Neural crest cell (in vitro differentiated cells): ENCODE measurements at places on chromosomes 2 and 18. TPM values are rescaled to one million over a fixed set of nuclear protein-coding genes. Genes with fewer than 3 reads are reported as not detected.
A peak's percentile ranks its signal among the peaks of the same experiment; 100 is the strongest.

The MBP gene
- 1.6 and 2.0 TPM in 2 replicates for total RNA-seq

- peak; percentile 9 for DNase-seq
These were observed 25.1 kb upstream of the ME2 start for GRCh38 chr18:50853863-50854271.

DNA sequence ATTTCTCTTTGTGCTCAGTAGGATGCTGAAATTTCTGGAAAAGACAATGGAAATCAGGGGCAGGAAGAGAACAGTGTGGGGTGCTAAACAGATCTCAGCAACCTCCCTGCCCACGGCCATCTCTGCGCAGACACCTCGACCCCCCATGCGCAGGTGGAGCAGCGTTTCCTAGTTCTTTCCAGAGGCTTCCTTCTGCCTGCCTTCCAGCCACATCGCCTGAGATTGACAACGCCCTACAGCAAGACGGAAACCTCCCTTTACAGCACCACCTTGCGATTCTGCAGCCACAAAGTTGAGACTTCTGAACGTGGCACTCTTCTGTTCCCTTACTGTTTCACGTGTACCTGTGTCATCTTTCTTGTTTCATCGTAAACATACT, 31.4 kb upstream of the CASP8 start:
- DNase-seq: no peak

DNA sequence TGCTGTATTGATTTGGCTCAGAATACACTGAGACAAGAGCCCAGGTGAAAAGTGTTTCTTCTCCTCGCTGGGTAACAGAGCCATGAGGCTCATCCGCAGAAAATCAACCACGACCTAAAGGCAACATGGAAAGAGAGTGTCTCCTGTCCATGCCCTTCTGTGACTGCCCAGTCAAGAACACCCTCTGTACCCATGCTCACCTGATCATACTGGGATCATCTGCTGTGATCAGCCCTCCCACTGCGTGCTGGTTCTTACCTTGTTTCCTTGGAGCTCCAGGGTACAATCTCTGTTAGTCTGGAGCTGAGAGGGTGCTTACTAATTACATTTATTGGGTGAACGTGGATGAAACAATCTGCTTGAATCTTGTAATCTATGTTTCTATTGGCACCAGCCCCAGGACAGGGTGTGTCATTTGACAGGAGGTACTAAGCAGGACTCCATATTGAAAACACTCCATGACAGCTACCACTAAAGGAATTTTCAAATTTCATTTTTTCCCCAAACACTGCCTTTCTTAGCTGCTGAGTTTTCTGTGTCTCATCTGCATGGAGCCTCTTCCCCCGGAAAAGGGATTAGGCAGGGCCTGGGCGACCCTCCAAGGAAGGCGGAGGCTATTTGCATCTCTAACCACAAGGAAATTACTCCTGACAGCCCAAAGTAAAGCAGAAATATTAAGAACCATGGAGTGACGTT, 39.7 kb upstream of the GRP start:
- DNase-seq: no peak

The DSG2 gene
- total RNA-seq: 18.4 and 19.4 TPM in 2 replicates

The FER1L5 gene
- 0.57 and 0.89 TPM in 2 replicates for total RNA-seq

DNA sequence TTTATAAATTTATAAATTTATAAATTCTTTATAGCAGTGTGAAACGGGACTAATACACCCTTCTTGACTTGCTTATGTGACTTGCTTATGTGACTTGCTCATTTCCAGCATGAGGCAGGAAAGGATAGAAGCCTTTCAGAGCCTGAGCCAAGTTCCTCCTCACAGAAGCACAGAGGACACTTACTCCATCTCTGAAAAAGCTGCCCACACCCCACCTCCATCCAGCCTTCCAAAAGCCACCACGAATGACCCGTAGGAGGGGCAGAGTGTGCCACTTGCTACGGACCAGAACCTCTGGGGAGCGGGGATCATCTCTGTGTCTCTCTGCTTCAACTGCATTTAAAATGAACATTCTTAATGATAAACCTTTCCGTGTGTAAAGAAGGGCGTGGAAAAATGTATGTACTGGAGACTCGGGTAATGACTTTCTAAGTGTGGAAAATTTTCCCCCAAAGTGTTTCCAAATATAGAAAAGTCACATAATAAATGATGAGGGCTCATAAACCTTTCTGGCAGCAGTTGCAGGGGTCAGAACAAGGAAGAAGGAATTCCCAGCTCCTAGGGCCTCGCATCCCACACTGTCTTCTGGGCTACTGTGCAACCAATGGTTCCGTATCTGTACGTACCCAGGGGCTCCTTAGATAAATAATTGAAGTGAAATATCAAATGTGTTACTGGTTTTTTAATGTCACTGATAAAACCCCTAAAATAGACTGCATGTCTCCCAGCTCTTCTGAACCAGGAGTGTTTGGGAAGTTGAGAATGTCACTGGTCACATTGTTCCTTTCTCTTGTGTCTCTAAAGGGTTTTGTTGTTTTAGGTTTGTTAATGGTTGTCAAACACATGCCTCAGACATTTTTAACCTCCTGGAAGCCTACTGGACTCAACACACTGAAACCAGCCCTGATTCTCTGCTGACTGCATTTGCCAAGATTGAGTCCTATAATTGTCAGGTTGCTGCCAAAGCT, 104.5 kb upstream of the LTBP1 start:
- DNase-seq: no peak

GRCh38 chr2:182359027-182359989, 67.5 kb downstream of the PDE1A start:
- DNase-seq: no peak

DNA sequence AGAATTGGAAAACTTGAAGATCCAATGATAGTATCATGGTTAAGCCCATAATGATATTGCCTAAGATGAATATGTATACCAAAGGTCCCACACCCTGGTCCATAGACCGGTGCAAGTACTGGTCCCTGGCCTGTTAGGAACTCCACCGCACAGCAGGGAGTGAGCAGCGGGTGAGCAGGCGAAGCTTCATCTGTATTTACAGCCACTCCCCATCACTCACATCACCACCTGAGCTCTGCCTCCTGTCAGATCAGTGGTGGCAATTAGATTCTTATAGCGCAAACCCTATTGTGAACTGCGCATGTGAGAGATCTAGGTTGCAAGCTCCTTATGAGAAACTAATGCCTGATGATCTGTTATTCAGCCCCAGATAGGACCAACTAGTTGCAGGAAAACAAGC, 402.4 kb downstream of the EPHA4 start:
- DNase-seq: no peak

DNA sequence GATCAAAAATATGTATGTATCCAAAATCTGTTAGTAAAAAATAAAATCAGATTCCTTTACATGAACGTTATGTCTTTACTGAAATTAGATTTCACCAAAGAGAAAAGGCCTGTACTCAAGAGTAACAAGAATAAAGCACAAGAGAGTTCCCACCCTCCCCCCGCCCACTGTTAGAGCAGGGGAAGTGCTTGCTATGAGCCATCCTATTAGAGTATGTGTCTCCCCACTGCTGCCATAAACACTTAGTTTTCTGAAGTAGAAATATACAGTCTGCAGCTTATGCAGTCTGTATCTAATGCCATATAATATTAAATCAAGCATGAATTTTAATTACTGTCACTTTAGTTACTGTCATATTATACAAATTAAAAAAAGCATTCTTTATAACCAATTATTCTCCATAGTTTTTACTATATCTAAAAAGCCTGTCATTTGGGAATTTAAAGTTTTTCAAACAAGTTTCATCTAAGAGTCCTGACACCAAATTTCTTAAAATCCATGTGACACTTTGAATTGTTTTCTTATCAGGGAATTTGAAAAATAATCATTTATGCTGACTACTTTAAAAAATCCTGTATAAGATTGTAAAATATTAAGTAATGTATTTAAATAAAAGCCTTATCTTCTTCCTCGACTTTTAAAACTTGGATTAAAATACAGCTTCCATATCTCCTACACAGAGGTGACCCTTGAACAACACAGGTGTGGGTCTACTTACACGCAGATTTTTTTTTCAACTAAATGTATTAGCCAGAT, 51.8 kb upstream of the GPR75 start:
- no peak for DNase-seq

DNA sequence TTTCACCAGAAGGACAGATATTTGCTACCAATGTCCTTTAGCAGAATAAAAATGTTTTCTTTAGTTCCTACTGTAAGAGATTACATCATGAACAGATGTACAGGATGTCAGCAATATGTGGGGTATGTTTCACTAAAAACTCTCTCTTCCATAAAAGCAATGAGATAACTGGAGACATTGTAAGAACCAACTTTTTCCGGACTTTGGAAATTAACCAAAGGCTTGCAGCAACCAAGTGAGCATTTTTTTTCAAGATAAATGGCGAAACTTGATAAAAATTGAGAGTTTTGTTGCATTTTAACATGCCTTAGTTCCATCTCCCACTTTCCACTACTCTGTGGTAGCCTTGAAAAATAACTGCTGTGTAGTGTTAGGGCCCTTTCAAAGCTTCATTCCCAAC, 429.8 kb upstream of the CDH2 start:
- no peak for DNase-seq

DNA sequence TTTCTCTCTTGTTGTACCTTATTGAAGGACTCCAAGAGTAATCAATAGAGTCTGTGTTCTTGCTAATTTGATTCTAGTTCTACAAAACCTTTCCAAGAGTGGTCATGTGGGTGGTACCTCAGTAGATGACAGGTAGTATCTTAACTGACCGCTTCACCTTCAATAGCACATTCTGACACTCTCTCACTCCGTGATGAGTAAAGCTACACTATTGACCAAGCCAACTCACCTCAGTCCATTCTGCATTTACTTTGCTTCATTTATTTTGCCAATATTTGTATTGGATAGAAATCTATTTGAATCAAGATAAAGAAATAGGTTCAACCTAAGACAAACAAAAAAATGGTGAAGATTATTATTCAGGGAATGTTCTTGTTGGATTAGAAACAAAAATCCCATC, 1869.6 kb upstream of the CELF4 start:
- DNase-seq: no peak

The RBM44 gene
- total RNA-seq: 0.42 and 0.50 TPM in 2 replicates

- no peak for DNase-seq
These were observed 133.4 kb upstream of the ALPP start for GRCh38 chr2:232245111-232245510.

DNA sequence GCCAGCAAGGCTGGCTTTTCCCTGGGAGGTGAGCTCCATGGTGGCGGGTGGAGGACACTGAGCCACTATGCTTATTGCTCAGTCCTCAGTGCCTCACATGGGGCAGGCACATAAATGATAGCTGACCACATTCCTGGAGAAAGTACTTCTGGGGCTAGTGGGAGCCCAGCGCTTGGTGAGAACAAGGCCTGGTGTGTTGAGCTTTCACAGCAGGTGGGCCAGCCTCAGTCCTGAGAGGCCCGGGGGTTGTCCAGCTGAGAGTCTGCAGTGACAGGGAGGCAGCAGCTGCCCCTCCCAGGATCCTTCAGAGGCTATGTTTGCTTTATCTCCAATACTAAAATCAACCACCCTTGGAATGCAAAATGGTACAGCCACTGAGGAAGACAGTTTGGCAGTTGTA, 217.7 kb downstream of the ZBTB7C start:
- DNase-seq: no peak

DNA sequence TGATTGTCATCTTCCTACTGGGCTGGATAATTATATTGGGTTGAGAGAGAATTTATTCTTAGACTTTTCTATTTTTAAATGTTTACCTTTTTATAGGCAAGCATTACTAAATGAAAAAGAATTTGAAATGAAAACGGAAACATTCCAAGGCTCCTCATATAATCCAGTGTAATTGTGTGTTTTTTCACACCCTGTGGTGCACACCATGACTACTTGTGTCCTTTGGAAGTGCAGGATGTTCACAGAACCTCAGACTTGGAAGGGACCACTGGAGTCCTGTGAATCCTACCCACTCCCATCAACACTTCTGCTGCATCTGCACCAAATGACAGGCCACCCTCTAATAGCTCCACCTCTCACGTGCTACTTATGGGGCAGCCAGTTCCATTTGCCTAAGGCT, 48.0 kb downstream of the NAT8 start:
- DNase-seq: no peak

DNA sequence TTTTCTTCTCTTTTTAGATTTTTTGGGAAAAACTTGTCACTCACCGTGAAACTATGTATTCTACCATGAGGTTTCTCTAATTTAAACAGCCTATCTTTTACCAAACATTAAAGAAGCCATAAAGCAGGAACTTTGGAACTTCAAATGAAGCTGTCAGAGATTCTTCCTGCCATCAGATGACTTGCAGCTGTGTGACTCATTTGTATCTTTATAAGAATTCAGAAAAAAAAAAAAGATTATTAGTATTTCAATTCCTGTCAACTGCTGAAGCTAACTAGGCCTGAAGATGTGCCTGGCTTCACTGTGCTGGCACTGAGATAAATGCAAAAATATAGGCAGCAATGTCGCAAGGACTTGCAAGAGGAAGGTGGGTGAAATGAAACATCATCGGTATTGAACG, 1399.1 kb upstream of the PIK3C3 start:
- no peak for DNase-seq

DNA sequence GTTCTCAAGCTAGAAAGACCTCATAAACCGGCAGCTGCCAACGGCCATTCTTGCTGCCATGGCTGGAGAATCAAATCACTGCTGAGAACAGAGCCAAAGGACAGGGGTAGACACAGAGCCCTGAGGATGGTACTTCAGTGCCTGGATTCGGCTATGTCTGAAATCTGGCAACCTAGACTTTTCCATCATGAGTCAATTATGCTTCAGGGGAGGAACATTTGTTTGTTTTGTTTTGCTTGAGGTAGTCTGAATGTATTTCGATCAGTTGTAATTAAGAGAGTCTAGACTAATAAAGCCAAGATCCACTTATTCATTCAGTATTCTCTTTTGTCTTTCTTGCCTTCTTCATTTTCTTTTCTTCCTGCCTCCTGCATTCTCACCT, 122.8 kb upstream of the SH3BP4 start:
- no peak for DNase-seq

- no peak for DNase-seq
These were observed 157.9 kb downstream of the CLIP4 start for GRCh38 chr2:29273004-29273684.

The SMYD1 gene
- not detected in 2 replicates for total RNA-seq

DNA sequence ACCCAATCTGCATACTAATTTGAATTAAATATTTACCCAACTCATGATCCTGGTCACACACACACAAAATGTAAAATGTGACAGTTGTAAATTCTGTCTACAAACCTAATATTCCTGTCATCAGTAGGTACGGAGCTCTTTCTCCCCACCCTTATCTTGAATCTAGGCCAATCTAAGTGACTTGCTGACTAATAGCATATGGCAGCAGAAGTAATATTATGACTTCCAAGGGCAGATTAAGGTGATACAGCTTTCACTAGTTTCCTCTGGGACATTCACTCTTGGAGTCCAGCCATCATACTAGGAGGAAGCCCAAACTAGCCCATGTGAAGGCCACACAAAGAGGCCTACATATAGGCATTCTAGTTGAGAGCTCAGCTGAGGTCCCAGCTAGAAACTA, 89.4 kb downstream of the TMEM131 start:
- DNase-seq: no peak

The C1QL2 gene
- total RNA-seq: 0.14 TPM in 1 of 2 replicates, not detected in the other

GRCh38 chr18:59604877-59605276, 92.3 kb downstream of the CCBE1 start:
- DNase-seq: no peak

- no peak for DNase-seq
These were observed 2.1 kb downstream of the TTC39C start for GRCh38 chr18:24016643-24017042.

- no peak for DNase-seq
These were observed 56.4 kb downstream of the STK25 start for GRCh38 chr2:241451840-241452506.

GRCh38 chr2:119826370-119826961, 66.7 kb downstream of the PTPN4 start:
- DNase-seq: peak; percentile 15
